CD8-positive, alpha-beta memory T cell (primary cell): ENCODE measurements at places on chromosomes 13 and 19. TPM values are rescaled to one million over a fixed set of nuclear protein-coding genes. Genes with fewer than 3 reads are reported as not detected.

The MCF2L gene
- total RNA-seq: 9.6 TPM

GRCh38 chr13:49977992-49978391, 18.9 kb upstream of the TRIM13 start:
- no peak for DNase-seq

DNA sequence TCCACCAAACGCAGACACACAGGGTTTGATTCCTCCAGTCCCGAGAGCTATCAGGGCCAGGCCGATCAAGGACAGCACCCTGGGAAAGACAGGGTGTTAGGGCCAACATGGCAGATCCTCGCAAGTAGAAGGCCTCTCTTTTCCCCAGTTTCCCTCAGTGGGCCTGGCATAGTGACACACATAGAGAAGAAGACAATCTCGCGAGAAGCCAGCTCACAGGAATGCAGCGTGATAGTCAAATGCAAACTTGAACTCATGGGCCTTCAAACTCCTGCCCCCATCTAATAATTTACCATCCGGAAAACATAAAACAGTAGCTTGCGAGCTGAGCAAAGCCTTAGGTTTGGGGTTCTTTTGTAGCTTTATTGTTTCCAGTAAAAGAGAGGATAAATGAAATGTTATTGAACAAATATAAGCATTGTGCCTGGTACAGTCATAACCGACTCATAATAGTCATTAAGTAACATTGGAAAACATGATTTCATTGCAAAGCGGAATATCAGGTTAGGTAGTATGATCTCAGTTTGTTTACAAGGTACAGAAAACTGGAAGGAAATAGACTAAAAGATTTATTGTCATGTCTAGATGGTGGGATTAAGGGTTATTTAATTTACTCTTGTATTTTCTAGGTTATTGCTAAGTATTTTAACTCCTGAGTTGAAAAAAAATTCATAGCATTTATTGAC, 30.5 kb downstream of the SLC15A1 start:
- no peak for DNase-seq

The MBD3L2 gene
- not detected for total RNA-seq

- DNase-seq: no peak
Observed at GRCh38 chr13:74253161-74253560, 119.0 kb upstream of the KLF12 start.

The KIR2DL1 gene
- total RNA-seq: 0.13 TPM

DNA sequence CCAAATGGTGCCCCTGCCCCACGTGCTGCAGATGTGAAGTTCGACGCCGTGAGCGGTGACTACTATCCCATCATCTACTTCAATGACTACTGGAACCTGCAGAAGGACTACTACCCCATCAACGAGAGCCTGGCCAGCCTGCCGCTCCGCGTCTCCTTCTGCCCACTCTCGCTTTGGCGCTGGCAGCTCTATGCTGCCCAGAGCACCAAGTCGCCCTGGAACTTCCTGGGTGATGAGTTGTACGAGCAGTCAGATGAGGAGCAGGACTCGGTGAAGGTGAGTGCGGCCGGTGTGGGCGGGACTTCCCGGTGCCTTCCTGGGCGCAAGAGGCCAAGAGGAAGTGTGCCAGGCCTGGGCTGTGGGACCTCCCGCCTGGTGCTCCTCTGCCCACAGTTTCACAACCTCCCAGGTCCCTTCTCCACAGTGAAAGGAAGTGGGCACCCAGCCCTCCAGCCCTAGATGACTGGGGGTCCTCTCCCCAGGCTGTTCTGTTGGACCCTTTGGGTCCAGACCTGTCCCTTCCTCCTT, 14.1 kb upstream of the RELB start:
- no peak for DNase-seq

- no peak for DNase-seq
Observed at GRCh38 chr13:47747901-47748300, 253.2 kb downstream of the SUCLA2 start.

- peak; percentile 3 for DNase-seq
Observed at GRCh38 chr13:50387051-50387581, 371.9 kb downstream of the KCNRG start.

GRCh38 chr13:98853771-98854221, 101.3 kb upstream of the SLC15A1 start:
- DNase-seq: no peak

GRCh38 chr13:20460761-20461160, 64.9 kb downstream of the CRYL1 start:
- no peak for DNase-seq

DNA sequence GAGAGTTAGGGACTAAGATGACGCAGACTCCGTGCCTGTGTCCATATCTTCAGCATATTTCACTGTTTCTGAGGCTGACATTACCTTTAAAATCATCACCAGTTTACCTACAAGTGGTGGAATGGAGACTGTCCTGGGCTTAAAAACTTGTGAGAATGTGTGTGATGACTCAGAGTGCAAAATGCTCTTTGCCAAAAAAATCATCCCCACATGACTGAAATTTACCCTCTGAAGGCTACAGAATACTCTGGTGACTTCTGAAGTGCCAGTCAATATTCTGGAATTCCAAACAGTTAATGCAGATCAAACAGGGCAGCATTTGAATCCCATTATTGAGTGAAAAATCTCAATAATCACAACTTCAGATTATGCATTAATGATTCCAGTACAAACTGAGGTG, 901.4 kb downstream of the EFNB2 start:
- no peak for DNase-seq

- DNase-seq: no peak
Observed at GRCh38 chr13:86681223-86681622, 882.0 kb upstream of the SLITRK6 start.
